Panc1 (cell line): ENCODE measurements at places on chromosomes 12 and 14.

DNA sequence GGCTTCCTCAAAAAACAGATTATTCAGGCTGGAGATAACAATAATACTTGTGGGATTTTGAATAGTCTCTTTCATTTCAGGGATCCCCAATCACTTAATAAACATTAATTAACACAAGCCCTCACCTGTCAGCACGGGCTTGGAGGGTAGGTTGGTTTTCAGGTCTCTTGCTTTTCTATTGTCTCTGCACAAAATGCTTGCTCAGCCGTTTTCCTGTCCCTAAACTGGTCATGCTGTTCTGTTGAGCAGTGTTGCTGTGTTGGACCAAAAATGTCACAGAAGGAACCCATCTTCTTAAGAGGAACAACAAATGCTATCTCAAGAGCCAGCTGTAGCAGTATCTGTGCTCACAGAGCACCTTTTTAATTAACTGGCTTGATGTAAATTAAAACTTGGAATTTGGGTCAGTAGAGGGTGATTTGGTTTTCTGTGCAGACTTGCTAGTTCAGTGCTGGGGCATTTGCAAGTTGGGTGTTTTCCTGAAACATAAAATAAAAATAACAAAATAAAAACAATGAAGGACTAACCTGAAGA, 231.8 kb upstream of the CRY1 start:
- no peak for DNase-seq

DNA sequence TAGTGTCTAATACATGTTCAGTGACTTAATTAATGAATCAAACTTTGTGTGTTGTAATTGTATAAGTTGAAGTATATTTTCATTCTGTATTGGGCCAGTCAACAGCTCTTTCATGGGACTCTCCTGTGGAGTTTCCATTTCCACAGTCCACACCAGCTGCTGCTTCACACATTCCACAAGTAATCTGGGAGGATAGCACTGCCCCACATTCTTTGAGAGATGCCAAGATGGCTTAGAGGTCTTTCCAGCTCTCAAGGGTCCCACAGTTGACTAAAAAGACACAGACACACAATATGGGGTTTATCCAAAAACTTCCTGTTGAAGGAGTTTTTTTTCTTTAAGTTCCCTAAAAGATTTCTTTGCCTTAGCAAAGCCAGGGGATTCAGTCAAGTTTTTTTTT, 408.3 kb downstream of the AACS start:
- DNase-seq: no peak

DNA sequence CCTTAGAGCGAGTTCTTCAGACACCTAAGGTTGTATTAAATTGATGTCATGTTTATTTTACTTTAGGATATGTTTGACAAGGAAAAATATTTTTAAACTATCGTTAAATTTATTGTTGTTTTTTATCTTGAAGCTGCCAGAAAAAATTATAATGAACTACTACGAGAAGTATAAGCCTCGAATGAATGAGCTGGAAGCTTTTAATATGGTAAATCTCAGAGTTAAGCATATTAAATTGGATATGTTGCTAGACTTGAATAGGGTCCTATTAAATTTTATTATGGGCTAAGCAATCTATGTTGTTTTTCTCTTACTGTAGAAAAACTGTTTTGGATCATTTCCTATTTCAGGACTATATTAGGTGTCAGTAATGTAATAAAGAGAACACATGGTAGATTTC, 118.2 kb downstream of the METTL25 start:
- DNase-seq: no peak

GRCh38 chr12:19893514-19893913, 454.2 kb downstream of the AEBP2 start:
- DNase-seq: no peak

GRCh38 chr12:90519285-90519684, 435.7 kb downstream of the CCER1 start:
- DNase-seq: no peak

DNA sequence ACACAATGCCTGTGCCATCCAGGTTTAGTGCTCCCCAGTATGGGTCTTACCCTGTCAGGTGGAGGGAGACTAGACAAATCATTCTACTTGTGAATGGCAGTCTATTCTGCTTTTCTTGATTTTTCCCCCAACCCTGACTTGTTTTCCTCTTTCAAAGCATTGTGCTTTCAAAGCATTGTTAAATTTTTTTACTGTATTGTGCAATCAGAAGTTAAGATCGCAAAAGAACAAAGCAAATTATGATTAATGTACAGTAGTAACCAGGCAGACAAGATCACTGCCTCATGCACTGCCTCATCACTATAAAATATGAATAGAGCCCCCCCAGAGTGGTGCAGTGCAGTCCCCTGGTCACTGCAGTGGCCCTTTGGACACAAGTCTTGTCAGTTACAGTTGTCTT, 14.1 kb downstream of the GABARAPL1 start:
- DNase-seq: no peak

GRCh38 chr12:48990552-48990951, 8.6 kb downstream of the DDN start:
- DNase-seq: no peak

DNA sequence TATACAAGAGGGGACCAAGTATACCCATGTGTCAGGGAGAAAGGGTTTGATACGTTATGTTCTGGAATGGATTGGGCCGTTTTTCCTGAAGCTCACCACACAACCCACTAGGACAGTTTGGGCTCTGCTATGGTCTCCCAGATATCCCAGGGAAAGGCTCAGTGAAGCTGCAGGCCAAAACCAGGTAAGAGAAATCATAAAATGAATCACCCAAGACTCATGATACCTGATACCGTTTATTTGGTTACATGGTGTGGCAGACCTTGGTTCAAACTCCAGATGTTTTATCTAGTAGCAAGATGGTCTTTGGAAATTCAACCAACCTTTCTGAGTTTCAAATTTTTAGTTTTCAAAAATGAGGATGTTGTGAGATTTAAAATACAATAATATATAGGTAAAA, 177.6 kb downstream of the C12orf75 start:
- DNase-seq: no peak

- DNase-seq: no peak
These were observed 47.2 kb downstream of the ARMH4 start for GRCh38 chr14:58104808-58105207.

DNA sequence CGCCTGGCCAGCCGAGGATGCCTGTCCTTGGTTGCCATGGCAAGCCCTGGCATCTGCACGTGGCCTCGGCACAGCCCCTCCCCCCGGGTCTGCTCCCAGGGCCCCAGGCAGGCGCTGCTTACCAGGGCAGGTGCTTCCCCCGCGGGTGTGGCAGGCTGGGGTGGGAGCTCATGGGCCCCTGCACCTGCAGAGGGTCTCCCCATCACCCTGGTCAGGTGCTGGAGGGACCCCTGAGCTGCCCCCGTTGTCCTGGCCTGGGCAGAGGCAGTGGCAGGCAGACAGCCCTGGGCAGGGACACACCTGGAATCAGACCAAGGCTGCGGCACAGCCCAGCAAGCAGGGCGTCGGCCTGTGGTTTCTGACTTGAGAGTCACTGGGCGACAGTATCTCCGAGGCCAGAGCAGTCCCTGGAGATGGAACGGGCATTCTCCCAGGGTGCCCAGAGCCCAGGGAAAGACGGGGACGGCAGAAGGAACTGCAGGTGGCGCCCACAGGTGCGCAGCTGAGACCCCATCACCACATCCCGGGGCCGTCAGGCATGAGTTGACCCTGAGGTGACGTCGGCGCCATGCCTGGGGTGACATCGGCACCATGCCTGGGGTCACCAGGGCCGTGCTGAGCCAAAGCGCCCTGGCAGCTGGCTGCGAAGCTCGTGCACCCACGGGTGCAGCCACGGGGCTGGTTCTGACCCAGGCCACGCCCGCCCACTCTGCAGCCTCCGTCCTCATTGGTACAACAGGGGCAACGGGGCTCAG, 56.1 kb upstream of the FBRSL1 start:
- DNase-seq: no peak

GRCh38 chr14:104678901-104679705, 10.3 kb upstream of the INF2 start:
- DNase-seq: no peak

DNA sequence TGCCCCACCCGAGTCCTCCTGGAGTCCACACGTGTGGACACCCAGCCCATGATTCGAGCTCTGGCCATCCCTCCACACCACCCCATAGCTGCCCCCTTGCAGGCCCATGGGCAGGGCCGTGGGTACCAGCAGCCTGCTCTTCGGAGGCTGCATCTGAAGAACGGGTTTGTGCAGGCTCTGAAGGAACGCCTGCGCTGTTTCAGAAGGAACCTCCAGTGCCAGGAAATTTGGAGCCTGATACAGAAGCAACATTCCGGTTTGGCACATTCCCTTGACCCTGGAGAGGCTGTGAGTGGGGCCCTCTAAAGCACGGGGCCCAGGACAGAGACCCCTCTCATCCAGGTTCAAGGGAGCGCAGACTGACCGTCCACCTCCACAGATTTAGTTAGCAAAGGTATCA, 57.0 kb downstream of the ZNF664 start:
- no peak for DNase-seq

GRCh38 chr12:34290381-34290995, 268.2 kb downstream of the ALG10 start:
- DNase-seq: no peak

GRCh38 chr12:108638141-108638827, 4.6 kb upstream of the SELPLG start:
- no peak for DNase-seq

DNA sequence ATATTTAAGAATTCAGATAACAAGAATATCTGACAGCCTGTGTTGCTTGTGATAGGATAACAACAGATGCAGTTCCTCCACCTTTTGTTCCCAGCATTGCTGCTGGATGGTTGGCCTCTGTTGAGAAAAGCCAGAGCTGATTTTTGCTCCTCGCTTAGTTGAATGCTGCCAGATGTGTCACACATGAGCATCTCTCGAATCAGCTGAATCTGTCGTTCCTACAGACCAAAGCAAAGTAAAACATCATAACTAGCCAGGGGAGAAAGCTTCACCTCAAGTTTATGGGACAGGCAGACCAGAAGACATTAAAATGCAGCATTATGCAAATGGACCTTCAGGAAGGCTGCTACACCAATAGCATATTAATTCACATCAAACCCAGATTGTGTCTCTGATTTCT, 20.1 kb downstream of the RACGAP1 start:
- DNase-seq: no peak

DNA sequence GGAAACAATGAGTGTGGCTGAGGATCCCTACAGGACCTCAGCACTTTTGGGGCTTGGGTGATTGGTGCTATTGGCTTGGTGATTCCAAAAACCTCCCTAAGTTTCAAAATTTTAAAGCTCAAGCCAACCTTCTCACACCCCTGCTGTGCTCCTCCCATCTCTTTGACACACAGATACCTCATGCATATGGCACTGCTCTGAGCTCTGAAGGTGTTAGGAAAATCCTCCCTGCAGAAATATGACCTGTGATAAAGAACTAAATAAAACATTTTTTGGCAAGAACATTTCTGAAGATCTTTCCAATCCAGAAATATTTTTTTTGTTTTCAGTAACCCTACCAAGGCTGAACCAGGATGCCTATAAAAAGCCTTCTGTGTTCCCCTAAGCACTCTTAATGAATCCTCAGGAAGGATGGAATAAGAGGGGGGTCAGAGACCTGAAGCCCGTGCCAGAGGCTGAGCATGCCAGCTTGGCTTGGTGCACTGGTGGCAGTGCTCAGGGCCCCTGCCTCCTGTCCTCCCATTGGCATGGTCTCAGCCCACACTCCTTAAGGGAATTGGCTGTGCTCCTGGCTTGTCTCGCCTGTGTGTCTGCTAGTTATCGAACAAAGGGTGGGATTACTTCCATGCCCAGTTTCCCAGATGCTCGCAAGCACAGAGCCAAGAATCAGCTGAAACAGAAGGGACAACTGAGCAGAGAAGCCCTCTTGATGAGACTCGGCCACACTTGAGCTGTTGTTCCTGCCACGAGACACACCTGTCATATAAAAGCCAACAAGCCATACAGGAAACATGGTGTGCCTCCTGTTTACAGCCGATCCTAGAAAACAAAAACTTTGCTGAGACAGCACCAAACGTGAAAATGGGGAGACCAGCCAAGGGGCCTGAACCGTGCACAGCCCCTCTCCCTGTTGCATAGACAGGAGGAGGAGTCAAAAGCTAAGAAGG, 132.7 kb upstream of the EEA1 start:
- DNase-seq: no peak

GRCh38 chr12:87782838-87783237, 246.4 kb downstream of the C12orf50 start:
- no peak for DNase-seq

- DNase-seq: no peak
These were observed 19.2 kb upstream of the PAPOLA start for GRCh38 chr14:96482986-96483385.

GRCh38 chr14:103362780-103363179, 22.4 kb upstream of the MARK3 start:
- DNase-seq: no peak

DNA sequence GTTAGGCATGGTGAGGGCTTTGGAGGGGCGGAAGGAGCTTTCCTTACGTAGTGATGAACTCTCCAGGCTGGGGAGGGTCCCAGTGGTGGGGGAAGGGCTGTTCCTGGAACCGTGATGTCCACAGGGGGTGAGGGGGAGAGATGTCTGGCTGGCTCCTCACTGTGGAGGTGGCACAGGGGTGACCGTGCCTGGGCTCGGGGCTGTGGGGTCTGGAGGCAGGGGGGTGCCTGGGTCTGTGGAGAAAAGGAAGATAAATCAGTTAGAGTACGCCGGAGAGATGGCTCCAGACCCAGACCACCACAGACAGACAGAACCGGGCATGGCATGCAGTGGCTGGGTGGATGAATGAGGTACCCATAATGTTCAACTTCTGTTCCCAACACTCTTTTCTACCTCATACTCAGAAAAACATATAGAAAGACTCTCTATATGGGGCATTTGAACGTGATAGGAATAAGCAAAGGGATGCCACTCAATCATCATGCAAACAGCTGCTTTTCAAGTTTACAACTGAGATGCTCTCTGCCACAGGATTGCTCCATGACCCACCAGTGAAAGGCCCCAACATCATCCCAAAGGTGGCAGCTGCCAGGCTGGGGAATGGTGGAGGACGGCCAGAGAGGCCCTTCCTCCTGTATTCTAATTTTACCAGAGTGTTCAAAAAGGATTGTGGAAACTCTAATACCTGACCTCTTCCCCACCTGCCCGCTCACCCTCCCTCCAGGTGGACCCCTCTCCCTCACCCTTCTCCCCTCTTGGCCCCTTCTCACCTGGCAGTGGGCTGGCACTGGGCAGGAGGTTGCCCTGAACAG, 5.6 kb downstream of the MYL6 start:
- DNase-seq: no peak

GRCh38 chr12:98744680-98745079, 99.6 kb downstream of the APAF1 start:
- DNase-seq: no peak

DNA sequence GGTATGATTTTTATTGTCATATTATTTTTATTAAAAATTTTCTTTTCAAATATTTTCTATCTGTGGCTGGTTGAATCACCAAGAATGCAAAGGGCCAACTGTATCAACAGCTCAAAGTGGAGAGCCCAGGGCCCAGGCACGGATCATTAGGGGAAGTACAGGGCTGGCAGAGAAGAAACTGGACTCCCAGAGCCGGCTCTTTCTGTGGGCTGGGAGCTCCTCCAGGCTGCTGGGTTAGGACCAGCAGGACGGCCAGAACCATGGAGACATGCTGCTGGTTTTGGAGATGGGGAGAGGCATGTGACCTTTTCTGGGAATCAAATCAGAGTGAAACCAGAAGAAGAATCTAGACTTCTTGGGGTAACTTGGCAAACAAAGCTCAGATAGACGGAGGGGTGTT, 220.5 kb downstream of the CACNA1C start:
- no peak for DNase-seq
